ENCODE measurements at places on chromosomes 2 and 18. TPM values are rescaled to one million over a fixed set of nuclear protein-coding genes. Genes with fewer than 3 reads are reported as not detected.

DNA sequence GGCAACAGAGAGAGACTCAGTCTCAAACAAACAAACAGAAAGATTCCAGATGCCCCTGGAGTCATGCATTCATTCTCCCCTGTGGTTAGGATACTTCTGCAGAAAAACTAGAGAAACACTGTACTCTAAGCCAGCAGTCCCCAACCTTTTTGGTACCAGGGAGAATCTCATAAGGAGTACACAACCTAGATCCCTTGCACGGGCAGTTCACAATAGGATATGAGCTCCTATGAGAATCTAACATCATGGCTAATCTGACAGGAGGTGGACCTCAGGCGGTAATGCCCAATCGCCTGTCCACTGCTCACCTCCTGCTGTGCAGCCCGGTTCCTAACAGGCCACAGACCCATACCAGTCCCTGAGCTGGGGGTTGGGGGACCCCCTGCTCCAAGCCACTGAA, 18.3 kb downstream of the PSME4 start:
- no peak overlapping the region for H3K27ac ChIP-seq
- no peak for DNase-seq
- no peak overlapping the region for H3K4me3 ChIP-seq
- no peaks in the 10 kb centered on the region for H3K27me3 ChIP-seq

DNA sequence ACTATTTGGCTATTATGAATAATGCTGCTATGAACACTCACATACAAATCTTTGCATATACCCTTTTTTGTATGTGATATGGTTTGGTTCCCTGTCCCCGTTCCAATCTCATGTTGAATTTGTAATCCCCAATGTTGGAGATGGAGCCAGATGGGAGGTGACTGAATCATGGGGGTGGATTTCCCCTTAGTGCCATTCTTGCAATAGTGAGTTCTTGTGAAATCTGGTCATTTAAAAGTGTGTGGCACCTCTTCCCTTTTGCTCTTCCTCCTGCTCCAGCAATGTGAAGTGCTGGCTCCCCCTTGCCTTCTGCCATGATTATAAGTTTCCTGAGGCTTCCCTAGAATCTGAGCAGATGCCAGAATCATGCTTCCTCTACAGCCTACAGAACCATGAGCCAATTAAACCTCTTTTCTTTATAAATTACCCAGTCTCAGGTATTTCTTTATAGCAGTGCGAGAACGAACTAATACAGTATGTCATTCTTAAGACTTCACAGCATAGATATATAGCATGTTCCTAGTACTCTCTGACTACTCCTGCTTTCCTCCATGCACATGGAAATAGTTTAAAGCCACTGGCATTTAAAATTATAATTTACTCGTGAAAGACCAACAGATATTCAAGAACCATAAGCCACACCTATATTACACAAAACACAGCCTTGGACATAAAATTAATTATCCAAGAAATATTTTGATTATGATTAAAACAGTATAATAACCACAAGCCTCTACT, 75.2 kb downstream of the COBLL1 start:
- no peaks in the 10 kb centered on the region for H3K4me1 ChIP-seq
- H3K27ac ChIP-seq: no peak overlapping the region
- no peaks in the 10 kb centered on the region for H3K27me3 ChIP-seq
- no peak for DNase-seq
- H3K4me3 ChIP-seq: no peak overlapping the region
- H3K36me3 ChIP-seq: no peaks in the 10 kb centered on the region

DNA sequence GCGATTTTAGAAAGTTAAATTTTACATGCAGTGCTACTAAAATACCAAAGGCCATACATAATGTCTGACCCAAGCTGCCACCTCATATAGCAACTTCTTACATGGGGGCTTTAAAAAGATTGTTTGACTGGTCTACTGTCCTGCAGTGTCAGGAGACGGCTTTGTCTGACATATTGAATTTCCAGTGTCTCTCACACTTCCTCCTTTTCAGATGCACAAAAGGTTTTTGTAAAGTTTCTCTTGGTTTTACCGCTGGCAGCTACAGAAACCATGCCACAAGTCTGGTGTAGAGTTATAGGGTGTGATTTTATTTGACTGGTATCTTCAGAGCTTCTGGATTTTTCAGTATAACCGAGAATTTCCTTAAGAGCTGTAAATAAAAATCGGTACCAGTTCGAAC, 1.1 kb upstream of the ASAP2 start:
- H3K27ac ChIP-seq: peak overlapping the region; percentile 25
- peaks cover 9% of the 10 kb centered on the region for H3K27me3 ChIP-seq
- no peak for DNase-seq

- DNase-seq: no peak
- no peak overlapping the region for H3K27ac ChIP-seq
- H3K27me3 ChIP-seq: no peaks in the 10 kb centered on the region
- no peaks in the 10 kb centered on the region for H3K36me3 ChIP-seq
- no peak overlapping the region for H3K4me3 ChIP-seq
Measured at GRCh38 chr2:226883296-226883795, 47.5 kb downstream of the RHBDD1 start.

- H3K36me3 ChIP-seq: no peaks in the 10 kb centered on the region
- no peak overlapping the region for H3K4me3 ChIP-seq
- H3K27ac ChIP-seq: no peak overlapping the region
- H3K4me1 ChIP-seq: no peaks in the 10 kb centered on the region
- DNase-seq: no peak
- H3K27me3 ChIP-seq: no peaks in the 10 kb centered on the region
Measured at GRCh38 chr18:78624646-78625279, 354.9 kb upstream of the SALL3 start.

CCDC178 gene
- total RNA-seq: not detected

DSG4 gene
- total RNA-seq: not detected

ARHGAP15 gene
- total RNA-seq: 41.4 TPM
